ENCODE measurements at places on chromosomes 1 and 21.

DNA sequence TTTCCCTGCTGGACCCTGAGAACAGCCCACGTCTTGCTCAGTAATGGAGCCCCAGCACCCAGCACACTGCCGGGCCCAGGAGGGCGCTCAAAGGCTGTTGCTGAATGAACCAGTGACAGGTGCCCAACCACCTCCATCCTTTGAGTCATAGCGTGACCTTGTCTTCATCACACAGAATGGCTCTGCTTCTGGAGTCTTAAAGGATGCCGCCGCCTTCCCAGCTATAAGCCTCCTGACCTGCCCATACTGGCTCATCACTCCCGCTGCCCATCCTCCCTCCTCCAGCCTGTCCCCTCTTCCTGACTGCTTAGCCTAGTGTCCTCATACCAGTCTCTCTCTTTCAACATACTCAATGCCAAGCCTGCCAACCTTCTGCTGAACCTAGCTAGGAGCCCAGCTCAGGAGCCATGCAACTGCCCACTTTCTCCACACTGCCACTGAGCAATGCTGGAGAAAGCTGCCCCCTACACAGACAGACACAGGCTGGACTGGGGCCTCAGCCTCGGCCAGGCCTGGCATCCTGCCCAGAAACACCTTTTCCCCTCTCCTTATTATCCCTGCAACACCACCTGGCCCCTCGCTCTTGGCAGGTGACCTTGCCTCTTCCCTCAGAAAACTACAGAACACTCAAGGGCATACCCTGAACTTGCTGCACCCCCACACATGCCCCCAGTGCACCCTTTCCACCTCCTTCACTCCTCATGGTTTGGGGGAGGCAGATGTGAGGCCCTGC lies 14.1 kb downstream of the TTC39A start:
- DNase-seq = peak; percentile 63

GRCh38 chr1:230248016-230248888 lies 177.9 kb downstream of the PGBD5 start:
- DNase-seq = no peak

GRCh38 chr1:21541835-21542234 lies 32.6 kb downstream of the ALPL start:
- no peak for DNase-seq

DNA sequence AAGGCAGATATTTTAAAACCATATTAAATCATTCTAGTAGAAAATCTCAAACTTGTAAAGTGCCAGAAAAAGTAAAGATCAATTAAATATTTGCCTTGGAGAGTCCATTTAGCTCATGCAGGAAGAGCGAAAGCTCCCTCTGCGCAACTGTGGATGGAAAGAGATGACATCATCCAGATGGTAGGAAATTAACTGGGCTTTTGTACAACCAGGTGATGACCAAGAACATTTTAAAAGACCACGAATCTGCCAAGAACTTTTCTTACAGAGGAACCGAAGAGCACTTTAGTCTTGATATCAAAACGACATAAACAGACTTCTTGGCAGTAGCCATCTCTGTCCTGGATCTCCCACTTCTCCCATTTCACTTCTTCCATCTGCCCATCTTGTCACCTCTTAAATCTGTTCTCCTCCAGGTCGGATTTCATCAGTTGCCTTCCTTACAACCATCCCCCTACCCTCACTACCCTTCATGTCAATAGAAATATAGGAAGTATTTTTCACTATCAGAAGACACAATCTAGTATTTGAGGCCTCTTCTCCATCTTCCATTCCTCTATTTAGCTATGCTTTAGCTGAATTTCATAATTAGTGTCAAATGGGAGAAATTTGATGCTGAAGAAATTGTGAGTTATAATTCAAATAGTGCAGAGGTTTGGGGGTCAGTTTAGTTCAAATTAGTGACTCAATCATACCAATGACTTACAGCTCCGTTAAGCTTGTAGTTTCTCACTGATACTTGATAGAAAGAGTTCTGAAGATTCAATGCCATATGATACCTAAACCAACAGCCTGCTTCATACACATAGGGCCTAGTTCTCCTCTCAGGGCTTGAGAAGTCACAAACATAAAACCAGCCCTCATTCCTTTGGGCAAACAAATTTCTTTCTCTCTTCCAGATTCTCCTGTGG lies 22.0 kb upstream of the DNASE2B start:
- no peak for DNase-seq

GRCh38 chr1:225689882-225690459 lies 37.0 kb upstream of the ENAH start:
- no peak for DNase-seq

DNA sequence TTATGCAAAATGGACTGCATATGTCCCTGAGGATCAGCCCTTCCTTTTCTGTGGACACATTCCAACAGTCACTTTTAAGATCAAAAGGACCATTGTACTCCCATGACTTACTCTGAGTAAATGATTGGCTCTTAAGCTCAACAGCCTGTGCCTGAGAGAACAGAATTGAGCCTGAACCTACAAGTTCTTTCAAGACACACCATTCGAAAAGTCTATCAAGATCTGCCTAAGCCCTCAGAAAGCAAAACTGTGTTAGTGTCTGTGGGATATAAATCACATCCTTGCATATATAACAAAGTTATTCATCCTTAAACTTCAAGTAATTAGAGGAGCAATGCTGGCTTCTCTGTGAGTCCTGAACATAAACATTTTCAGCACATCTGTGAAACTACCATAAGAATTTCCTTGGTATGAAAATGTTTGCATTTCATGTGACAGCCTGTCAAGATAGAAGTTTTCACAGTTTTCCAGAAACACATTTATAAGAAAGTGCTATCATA lies 41.6 kb downstream of the PCNX2 start:
- DNase-seq = no peak

GRCh38 chr1:13918862-13919261 lies 218.9 kb downstream of the PRDM2 start:
- no peak for DNase-seq

DNA sequence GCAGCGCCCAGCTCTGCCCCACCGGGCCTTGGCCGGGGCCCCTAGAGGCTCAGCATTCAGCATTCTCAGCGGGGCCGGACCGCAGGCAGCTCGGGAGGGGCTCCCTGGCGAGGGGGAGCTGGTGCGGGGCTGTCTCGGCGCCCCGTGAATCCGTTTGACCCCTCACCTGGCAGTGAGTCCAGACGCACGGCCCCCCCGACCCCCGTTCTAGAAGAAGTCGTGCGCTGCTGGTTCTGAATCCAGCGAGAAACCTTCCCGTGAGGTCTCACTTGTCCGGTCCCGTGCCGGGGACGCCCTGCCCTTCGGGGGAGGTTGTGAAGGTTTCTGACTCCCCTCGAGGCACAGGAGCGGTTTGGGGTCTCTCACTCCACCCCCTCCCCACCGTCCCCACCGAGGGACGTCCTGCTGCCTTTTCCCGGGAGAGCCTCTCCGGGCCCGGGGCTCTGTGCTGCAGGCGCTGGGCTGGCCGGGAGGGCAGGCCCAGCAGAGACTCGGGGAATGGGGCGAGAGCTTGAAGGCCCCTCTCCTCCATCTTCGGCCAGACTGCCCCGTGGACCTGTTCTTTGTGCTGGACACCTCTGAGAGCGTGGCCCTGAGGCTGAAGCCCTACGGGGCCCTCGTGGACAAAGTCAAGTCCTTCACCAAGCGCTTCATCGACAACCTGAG lies 655 bp downstream of the COL6A1 start:
- DNase-seq = no peak

DNA sequence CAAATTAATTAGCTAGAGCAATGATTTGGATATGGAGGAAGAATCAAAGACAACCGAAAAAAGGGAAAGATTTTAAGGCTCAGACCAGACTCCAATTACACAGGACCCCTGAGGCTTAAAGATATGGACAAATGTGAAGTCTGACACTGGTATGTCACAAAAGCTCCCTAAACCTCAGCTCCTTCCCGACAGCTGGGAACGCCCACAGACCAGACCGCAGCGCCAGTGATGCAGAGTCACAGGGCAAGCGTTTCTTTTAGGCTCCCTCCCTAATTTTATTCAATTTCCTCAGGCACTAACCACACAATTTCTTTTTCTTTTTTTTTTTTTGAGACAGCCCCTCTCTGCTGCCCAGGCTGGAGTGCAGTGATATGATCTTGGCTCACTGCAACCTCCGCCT lies 40.2 kb downstream of the NID1 start:
- no peak for DNase-seq

DNA sequence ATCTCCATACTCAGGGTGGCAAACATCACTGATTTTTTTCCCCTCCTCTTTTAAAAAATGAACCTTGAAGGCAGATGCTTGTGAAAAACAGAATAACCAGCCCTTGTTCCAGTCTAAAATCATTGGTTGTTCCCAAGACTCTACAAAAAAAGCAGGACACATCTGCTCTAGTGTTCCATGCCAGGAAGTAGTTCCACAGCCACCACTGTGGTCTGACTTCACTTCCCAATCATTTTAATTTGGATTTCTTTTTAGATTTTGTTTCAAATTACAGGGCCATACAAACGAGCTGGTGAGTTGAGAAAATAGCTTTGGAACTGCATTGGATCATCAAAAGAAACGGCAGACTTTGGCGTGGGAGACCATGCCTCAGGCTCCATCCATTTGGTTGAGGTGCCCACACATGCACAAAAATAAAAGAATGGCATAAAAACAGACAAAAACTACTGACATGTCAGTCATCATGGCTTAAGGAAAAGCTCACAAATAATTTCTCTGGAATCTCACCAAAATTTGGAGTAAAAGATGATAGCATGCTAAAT lies 210.0 kb downstream of the GABPA start:
- DNase-seq = no peak

DNA sequence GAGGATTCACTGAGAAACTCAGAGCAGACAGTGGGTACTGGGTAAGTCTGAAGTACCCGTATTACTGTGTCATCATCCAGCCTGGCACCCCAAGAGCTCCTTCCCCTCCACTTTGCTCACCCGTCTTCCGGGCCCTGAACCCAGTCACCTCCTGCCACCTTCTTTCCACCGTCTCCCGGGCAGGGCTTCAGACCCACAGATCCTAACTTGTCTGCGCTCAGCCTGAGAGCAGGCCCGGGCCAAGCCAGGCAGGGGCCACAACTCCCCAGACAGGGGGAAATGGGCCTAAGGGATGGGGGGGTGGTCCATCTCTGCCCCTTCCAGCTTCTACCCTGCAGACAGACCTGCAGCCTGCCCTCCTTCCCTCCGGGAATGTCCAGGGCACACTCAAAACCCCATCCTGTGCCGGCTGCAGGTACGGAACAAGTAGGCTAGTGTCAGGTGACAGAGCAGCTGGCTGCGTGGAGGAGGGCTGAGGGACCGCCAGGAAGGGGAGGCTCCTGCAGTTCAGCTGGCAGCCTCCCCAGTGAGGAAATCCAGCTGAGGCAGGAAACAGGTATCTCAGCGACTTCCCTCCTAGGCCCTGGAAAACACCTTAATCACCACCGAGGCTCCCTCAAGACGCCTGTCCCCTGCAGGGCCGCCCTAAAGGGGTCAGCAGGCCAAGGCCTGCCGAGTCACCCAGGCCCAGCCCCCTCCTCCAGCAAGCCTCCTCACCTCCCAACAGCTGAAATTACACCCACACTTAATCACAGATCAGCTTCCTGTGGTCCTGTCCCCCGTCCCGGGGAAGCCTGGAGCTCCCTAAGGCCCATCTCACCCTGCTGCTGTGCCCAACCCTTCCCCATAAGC lies 3.5 kb downstream of the HSPG2 start:
- DNase-seq = peak; percentile 34

GRCh38 chr1:32894681-32895080 lies 6.5 kb downstream of the TMEM54 start:
- no peak for DNase-seq

DNA sequence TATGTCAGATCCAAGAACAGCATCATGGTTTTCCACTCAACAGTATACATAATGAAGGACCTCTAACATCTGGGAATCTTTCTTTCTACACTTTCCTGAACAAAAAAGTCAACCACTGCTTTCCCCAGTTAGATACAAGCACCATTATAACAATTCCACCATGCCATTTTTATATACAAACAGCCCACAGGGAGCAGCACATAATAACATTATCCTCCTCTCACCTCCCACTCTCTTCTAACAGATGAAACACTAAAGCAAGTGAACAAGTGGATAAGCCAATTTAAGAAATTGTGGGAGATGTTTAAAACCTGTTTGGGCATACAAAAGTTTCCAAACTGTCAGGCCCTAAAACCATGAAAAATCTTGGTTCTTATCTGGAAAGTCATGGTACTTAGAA lies 29.4 kb upstream of the PRRC2C start:
- DNase-seq = no peak

Data from SHP77 (cell line).